Endodermal cell (in vitro differentiated cells): ENCODE measurements at places on chromosomes 13 and 19. TPM values are rescaled to one million over a fixed set of nuclear protein-coding genes. Genes with fewer than 3 reads are reported as not detected.

The PDX1 gene
- not detected in 2 replicates for total RNA-seq

The NFKBIB gene
- total RNA-seq, result 24.3 and 25.4 TPM in 2 replicates

The B3GNT8 gene
- total RNA-seq, result 3.9 and 4.7 TPM in 2 replicates

- peak; percentile 77 for DNase-seq
Observed at GRCh38 chr19:35845215-35846037, 6.9 kb downstream of the NPHS1 start.

DNA sequence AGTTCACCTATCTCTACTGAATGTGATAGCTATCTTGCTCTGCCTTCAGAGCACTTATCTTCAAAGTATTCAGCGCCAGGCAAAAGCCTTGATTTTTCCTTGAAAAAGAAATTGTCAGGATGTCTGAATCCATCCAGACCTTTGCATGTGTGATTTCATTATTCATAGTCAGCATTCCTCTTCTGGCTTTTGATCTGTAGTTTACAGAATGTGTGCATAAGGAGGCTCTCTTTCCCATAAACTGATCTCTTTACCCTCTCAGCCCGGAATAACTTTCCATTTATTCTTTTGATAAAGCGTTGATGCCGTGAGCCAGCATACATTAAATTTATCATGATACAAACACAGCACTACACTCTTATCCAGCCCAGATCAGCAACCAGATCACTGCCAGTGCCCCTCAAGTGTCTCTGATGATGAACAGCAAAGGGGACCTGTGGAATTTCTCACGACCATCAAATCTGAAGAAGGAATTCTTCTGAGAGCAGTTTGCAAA lies 130.8 kb downstream of the DNAJC15 start:
- no peak for DNase-seq

- DNase-seq, result no peak
Observed at GRCh38 chr13:109213714-109214113, 572.7 kb downstream of the IRS2 start.

The SELENOV gene
- total RNA-seq, result 5.9 to 15.3 TPM (median 14.6 TPM) in 3 replicates

GRCh38 chr19:20367811-20368294 lies 197.7 kb downstream of the ZNF737 start:
- peak; percentile 84 for DNase-seq

GRCh38 chr13:44125943-44126469 lies 246.3 kb downstream of the LACC1 start:
- DNase-seq, result no peak

DNA sequence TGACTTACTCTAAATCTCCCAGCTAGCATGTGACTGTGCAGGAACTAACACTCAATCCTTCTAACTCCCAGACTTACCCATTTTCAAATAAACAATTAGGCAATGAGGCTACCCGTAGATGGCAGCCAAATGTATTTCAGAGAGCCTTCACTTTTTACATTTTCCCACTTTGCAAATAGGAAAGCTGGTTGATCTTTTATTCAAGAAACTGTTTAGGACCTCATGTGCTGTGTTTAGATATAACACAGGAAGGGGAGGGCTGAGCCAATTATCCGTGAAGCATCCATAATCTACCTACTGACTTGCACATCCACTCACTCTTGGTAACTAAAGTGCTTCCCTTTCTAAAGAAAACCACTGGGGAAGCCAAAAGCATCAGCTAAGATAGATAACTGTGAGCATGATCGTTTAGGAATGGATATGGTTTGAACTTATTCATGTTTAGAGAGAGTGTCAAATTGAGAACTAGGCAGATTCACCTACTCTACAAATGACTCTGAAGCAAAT lies 33.4 kb downstream of the MBNL2 start:
- DNase-seq, result no peak

GRCh38 chr13:112525356-112525945 lies 62.5 kb downstream of the TUBGCP3 start:
- no peak for DNase-seq

- DNase-seq, result peak; percentile 47
Observed at GRCh38 chr13:35694549-35695447, 218.3 kb upstream of the MAB21L1 start.

GRCh38 chr13:93867481-93867880 lies 612.0 kb downstream of the DCT start:
- DNase-seq, result no peak

The ZNF578 gene
- total RNA-seq, result 28.0 and 29.8 TPM in 2 replicates

DNA sequence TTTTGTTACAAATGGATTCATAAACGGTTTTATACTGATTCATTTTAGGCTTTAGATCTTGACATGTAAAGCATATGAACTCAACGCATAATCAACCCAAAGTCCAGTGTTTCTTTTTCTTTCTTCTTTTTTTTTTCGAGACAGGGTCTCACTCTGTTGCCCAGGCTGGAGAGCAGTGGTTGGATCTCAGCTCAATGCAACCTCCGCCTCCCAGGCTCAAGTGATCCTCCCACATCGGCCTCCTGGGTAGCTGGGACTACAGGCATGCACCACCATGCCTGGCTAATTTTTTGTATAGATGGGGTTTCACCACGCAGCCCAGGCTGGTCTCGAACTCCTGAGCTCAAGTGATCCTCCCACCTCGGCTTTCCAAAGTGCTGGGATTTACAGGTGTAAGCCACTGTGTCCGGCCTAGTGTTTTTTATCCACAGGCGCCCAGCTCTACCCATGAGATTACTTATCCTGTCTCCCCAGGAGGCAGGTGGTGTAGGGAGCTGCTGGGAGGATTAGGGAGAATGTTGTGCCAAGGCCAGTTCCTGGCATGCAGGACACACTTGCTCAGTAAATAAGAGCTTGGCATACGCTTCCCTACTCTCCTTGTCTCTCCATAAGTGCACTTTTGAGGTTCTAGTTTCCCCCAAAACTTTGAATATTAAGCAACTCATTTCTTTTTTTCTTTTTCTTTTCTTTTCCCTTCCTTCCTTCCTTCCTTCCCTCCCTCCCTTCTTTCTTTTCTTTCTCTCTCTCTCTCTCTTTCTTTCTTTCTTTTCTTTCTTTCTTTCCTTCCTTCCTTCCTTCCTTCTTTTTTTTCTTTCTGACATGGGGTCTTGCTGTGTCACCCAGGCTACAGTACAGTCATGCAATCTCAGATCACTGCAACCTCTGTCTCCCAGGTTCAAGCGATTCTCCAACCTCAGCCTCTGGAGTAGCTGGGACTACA lies 4.8 kb upstream of the CEBPA start:
- no peak for DNase-seq

The CFAP97D2 gene
- total RNA-seq, result not detected in 3 replicates

GRCh38 chr13:75216038-75216437 lies 265.9 kb downstream of the TBC1D4 start:
- no peak for DNase-seq

DNA sequence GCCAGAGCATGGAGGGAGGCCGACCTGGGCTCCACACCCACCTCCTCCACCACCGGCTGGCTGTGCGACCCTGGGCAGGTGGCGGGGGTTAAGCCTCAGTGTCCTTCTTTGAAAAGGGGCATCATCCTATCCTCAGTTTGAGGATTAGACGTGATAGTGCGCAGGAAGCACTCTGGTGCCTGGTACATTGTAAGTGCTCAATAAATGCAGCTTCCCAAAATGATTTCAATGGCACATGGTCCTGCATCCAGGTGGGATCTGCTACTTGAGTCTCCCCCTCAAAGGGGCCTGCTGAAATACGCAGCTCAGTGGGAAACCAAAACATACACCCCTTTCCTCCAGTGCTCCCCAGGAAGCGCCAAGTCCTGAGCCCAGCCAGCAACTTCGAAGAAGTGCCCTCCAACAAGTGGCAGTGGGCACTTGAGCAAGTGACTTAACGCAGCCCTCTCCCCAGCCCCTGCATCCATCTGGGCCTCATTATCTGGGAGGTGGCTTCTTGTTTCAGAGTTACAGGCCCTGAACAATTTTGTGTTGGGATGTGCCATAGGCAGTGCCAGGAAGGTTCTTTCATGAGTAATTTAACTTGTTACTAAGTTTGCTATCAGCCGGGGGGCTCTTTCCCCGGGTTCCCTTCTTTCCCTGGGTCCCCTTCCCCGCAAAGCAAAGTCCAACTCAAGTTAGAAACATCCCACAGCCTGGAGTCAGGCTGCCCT lies 17.9 kb downstream of the ACTN4 start:
- no peak for DNase-seq

DNA sequence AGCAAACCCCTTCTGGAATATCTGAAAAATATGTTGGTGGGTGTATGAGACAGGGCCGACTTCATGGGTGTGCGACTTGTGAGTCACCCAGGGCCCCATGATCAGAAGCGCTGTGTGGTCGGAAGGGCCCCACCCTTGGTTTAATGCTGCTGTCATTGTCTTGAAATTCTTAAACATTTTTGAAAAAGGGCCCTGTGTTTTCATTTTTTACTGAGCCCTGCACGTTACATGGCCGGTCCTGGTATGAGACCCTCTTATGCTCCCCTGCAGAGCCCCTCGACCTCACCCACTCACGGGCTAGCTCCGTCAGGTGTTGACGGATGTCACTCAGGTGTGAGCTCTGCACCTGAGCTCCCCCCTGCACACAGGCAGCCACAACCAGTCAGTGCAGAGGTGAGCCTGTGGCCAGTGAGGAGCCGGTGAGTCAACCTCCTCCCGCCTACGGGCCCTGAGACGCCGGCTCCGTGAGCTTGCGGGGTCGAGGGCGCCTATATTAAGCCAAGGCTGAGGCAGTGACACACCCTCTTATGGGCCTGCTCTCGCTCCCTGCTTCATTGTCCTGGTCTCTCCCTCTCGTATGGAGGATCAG lies 27.7 kb downstream of the GADD45B start:
- peak; percentile 79 for DNase-seq
